ENCODE measurements at places on chromosomes 13 and 19.

DNA sequence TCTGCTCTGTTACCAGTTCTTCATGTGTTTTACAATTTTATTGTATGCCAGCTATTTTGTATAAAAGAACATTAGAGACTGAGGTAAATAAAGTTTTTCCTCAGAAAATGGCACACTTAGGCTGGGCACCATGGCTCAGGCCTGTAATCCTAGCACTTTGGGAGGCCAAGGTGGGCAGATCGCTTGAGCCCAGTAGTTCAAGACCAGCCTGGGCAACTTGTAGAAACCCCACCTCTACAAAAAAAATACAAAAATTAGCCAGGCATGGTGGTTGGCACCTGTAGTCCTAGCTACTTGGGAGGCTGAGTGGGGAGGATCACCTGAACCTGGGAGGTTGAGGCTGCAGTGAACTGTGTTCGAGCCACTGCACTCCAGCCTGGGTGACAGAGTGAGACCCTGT lies 32.0 kb downstream of the CCDC8 start:
- no peak for DNase-seq

GRCh38 chr19:15534957-15535864 lies 26.9 kb downstream of the CYP4F22 start:
- peak; percentile 63 for DNase-seq

GRCh38 chr13:108155185-108156106 lies 59.9 kb downstream of the LIG4 start:
- DNase-seq, result peak; percentile 43

GRCh38 chr13:87235621-87236020 lies 435.6 kb upstream of the SLITRK5 start:
- DNase-seq, result no peak

GRCh38 chr13:76795701-76796695 lies 90.2 kb downstream of the KCTD12 start:
- DNase-seq, result no peak

- no peak for DNase-seq
These were observed 11.5 kb upstream of the SPART start for GRCh38 chr13:36357692-36358091.

GRCh38 chr19:506404-507285 lies 652 bp upstream of the TPGS1 start:
- DNase-seq, result peak; percentile 92

DNA sequence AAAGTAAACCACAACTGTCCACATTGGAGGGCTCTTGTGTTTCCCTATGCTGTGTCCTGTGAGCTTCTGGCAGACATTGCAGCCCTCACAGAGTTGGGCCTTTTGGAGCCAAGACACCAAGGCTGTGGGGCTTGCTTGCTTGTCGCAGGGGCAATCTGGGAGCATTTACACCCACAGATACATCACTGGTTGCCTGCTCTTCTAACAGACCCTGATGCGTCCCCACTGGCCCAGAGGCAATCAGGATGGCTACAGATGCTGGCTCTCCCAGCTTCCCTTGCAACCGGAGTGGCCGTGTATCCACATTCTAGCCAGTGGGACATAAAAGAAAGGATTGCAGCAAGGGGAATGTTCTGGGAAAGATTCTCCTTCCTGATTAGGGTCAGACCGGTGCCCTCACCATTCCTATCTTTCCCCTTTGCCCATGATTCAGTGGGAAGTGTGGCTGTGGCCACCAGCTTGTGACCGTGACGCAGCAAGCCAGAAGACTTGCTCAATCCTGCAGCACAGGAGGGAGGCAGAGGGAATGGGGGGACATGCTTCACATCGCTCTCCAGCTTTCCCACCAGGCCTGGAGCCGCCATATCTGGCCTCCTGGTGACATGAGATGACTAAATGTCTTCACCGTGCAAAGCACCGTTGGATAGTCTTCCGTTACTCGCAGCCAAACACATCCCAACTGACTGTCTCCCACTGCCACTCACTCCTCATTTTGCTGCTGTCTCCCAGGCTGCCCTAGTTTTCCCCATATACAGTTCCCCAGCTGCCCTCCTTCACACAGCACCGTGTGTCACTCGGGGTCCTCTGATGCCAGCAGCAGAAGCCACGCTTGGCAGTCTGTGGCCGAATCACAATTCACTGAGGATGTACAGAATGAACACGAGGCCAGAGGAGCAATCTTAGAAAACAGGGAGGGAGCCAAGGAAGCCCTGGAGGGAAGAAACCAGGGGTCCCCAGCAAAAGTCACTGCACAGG lies 151.0 kb downstream of the DPF1 start:
- no peak for DNase-seq

DNA sequence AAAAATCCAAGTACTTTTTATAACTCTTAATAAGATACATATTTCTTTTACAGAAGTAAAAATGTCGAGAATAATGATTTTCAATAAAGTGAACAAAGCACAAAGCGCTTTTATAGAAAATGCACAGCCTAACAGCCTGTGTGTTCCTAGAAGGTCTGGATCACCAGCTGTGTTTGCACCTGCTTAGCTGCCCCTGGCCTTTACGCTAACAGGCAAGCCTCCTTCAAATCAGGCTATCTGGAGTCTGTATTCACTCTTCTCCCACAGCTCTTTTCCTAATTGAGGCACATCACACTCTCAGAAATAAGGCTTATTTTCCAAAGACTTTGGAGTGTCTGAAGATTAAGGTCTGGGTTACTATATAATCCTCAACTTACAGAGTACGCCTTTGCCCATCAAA lies 183.1 kb downstream of the LHFPL6 start:
- no peak for DNase-seq

DNA sequence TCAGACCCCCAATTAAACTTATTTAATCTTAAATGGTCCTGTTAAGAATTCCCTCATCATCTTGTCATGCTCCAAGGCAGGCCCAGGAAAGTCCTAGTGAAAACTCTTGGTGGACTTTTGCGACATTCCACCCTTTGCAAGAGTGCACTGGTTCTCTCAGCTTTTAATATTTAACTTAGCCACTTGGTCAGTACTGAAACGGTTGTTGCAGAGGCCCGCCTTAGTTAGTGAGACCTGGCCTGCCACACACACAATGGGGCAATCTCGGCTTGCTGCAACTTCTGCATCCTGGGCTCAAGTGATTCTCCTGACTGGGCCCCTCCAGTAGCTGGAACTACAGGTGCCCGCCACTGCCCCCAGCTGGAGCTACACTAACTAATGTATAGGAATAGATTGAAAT lies 1366.0 kb downstream of the UQCRFS1 start:
- no peak for DNase-seq

GRCh38 chr19:44254496-44254895 lies 5.2 kb upstream of the ZNF233 start:
- DNase-seq, result no peak

GRCh38 chr13:21673539-21673788 lies 2.6 kb downstream of the FGF9 start:
- DNase-seq, result peak; percentile 29

GRCh38 chr13:26112843-26113242 lies 61.0 kb upstream of the SHISA2 start:
- DNase-seq, result no peak

GRCh38 chr13:73198991-73199411 lies 140.2 kb downstream of the KLF5 start:
- DNase-seq, result no peak

- DNase-seq, result no peak
These were observed 1.8 kb downstream of the PCDH17 start for GRCh38 chr13:57633141-57633949.

DNA sequence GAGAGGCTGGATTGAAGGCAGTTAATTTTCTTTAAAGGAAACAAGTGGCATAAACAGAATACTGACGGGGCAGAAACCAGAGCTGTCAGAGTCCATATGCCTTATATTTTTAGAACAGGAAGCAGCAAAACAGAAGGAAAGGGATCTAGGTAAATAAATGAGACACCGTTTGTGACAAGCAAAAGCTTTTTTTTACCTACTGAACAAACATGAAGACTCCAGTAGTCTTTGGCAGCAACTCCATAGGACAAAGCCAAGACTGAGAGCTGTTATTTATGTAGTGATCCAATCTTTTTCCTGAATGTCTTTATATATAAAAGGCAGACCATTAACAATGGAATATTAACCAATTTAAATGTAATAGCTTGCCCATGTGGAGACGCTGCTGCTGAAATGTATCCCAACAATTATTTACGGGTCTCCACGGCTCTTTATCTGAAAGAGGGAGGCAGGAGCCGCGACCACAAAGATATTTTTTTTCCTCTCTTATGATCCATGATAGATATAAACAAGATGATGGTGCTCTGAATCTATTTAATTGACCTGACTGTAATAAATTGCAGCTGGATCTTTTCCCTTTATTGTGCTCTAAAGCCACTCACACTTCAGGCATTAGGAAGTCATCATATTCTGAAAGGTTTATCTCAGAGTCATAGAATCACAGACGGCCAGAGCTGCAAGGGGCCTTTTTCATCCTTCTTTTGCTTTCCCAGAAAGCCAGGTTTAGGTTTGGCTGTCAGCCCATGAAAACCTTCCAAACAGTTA lies 687.8 kb downstream of the EFNB2 start:
- no peak for DNase-seq

DNA sequence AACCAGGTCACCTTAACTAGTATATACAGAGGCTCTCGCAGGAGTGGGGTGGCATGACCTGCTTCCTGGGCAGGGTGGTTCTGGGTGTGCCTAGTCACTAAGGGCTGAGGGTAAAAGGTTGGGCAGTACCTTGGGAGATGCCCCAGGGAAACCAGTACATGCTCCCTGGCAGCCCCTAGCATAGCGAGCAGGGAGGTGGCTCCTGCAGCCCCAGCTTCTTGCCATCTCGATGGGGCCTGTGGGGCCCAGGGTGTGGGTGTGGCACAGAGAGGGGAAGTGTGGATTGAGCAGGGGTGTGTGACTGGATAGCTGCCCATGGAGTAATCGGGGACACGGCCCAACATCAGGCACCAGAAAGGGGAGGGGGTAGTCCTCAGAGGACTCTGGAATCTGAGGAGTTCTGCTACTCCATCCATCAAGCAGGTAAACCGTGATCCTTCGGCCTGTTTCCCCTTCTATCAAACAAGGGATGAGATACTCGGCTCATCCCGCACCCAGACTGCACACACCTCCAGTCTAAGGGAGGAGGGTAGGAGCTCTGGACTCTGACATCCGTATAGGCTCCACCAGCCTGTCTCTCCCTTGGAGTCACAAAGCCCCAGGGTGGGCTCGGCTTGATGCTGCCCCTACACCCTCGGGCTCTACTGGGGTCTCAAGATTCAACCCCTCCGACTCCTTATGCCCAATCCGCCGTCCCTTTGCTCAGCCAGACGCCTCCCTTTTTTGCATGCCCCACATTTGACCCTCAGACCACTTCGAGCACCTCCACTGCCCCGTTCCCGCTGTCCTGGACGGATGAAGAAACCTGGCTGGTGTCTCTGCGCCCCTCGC lies 1.1 kb downstream of the ZBTB45 start:
- no peak for DNase-seq

- no peak for DNase-seq
These were observed 110.9 kb upstream of the CSNK1A1L start for GRCh38 chr13:37216331-37216730.

- DNase-seq, result no peak
These were observed 1819.3 kb downstream of the PCDH9 start for GRCh38 chr13:65410791-65411190.

DNA sequence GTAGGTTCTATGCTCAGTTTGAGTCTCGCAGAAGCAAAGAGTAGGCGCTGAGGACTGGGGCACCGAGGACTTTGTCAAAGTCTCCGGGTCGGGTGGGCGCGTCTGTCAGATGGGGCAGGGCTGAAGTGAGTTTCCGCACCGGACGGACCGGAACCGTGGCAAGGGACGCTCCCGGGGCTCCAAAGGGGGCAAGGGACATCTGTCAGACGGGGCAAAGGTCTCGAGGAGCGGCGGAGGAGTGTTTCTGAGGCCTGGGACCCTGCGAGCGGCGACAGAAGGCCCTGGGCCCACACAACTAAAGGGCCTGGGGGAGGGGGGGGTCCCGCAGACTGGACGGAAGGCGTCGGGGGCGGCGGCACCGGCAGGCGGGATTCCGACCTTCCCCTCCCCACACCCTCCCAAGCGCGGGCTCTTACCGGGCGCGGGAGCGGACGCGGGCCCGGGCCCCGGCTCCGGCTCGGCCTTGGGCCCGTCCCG lies 13.3 kb upstream of the AKAP8L start:
- peak; percentile 40 for DNase-seq

GRCh38 chr13:112260108-112261055 lies 115.8 kb upstream of the SPACA7 start:
- no peak for DNase-seq

DNA sequence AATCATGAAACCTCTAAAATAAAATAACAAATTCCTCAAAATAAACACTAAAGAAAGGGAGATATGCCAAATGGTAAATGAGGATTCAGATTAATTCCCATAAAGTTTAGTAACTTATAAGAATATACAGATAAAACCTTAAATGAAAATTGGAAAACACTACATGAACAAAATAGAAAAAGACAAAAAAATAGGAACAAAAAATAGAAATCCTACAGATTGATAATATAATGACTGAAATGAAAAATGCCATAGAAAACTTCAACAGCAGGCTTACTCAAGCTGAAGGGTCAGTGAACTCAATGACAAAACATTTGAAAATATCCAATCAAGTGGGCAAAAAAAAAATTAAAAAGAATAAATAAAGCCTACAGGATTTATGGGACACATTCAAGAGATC lies 1784.8 kb downstream of the PCDH9 start:
- DNase-seq, result no peak

DNA sequence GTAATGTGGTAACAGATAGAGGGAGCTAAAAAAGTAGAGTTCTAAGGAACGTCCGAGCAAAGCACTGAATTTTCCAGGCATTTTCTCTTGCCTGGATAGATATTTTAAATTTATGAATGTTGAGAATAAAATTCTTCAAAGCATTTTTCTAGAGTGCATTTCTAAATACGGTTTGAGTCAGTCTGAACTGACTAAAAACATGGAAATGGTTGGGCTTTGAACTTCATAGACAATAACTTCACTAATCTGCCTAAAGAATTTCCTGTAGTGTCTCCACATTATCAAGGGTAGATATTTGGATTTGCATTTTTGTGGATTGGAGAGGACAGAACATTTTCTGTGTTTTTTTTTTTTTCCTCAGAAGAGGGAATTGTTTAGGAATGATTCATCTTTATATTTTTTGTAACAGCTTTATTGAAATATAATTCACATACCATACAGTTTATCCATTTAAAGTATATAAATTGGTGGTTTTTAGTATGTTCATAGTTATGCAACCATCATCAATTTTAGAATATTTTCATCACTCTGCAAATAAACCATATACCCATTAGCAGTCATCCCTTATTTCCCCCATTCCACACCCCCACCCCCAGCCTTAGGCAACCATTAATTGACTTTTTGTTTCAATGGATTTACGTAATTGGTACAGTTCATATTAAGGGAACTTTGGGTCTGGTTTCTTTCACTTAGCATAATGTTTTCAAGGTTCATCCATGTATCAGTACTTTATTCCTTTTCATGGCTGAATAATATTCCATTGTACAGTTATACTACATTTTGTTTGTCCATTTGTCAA lies 20.7 kb downstream of the GARRE1 start:
- DNase-seq, result no peak

- peak; percentile 48 for DNase-seq
These were observed 4.3 kb downstream of the RUVBL2 start for GRCh38 chr19:48997972-48998371.

- DNase-seq, result no peak
These were observed 97.0 kb downstream of the ABCC4 start for GRCh38 chr13:95204231-95204765.

Measured in stimulated activated CD4-positive, alpha-beta T cell treated with anti-CD3 and anti-CD28 coated beads, Interleukin-4, amount 100 ng/mL, for 4 hours (primary cell).